ENCODE measurements at places on chromosomes 6 and 20.

GRCh38 chr6:16972535-16972934, 129.3 kb upstream of the STMND1 start:
- no peak for DNase-seq

- peak; percentile 80 for DNase-seq
These were observed 49.7 kb downstream of the TOP1 start for GRCh38 chr20:41078329-41078728.

- no peak for DNase-seq
These were observed 3.2 kb downstream of the SLC22A7 start for GRCh38 chr6:43301081-43301870.

DNA sequence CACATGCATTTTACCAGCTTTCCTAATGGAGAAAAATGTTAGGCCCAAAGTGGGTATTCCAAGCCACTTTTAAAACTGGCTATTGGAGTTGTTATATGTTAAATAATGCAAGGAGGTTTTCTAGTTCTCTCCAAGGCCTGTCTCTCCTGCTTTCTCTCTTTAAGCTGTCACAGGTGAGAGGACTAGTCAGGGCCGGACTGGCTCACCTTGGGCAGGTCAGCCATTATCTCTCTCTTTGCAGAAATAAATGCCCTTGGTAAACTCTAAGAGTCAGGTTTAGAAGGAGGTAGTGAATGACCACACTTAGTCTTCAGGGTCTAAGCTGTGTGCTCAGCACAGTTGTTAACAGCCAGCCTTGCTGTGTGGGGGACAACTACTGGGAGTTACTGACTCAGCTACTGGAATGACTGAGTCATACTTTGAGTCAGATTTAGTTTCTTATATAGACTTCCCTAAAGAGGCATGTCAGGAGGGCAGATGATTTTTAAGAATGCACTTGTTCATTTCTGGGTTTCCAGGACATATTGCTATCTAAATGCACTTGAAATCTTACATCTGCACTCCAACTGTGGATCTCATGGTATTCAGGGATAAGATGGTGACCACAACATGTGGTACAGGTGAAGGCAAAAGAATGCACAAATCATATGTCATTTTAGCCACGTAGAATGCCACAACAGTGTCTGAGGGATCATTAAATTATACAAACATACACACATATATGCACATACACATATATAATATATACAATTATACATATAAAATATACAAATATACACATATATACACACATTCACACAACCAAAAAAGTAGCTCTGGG, 719.4 kb downstream of the EPM2A start:
- peak; percentile 88 for DNase-seq

GRCh38 chr20:50273601-50274491, 83.2 kb downstream of the CEBPB start:
- DNase-seq, result no peak

DNA sequence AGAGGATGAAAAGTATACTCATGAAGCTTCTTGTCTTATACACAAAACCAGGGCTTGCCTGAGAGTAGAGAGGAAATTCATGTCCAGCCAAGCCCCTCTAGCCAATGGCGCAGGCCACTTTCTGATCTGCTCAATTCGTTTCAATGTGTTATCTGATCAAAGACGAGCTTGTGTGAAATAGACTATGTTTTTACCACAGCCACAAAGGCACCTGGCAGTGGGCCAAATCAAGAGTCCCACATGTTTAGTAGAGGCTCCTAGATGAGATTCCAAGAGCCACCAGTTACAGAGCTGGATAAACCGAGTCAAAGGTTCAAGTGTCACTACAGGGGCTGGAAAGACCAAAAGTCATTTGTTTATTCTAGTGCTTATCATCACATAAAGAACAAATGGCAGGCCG, 34.9 kb downstream of the GPLD1 start:
- no peak for DNase-seq

GRCh38 chr20:9177278-9177677, 108.4 kb downstream of the PLCB4 start:
- DNase-seq, result no peak

DNA sequence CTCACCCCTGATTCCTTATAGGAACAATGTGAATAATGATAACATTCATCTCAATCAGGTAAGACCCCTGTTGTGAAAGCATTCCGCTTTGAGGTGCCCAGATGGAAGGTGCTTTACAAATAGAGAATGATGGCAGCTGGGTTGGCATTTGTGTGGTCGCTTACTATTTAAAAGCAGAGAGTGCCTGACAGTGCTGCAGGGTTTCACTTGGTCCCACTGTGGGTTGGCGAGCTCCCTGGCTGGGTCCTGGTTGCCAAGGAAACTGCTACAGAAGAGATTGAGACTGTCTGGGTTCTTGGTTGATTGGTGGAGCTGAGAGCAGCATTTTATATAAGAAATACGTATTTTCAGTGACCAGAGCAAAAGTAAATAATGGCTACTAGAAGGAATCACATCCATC, 207.2 kb upstream of the KCNQ5 start:
- DNase-seq, result no peak

DNA sequence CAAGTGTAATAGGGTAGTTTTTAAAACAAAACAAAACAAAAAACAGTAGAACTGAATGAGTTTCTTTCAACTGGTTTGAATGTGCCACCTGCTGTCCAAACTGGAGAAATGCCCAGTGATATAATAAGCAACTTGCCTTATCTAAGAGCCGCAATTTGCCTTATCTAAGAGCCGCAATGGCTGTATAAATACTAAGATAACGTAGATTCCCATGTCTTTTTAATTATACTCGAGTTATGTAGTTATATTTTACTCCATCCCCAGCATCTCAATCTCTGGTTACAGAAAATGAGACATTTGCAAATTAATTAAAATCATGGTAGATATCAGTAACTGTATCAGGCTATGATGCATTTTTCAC, 67.2 kb downstream of the RPP40 start:
- DNase-seq, result peak; percentile 78

DNA sequence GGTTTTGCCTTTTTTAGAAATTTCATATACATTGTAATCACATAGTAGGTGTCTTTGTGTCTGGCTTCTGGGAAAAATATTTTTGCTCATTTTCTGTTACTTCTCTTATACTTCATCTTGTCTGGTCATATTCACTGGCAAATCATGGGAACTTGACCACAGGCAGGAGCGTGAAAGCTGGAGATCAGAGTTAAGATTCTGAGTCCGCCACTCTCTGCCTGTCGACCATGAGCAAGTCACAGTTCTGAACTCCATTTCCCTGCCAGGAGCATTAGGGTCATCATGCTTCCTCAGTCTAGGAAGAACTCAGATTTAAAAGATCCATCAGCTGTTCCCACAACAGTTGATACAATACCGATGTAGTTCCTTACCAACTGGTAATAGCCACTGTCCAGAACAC, 12.4 kb upstream of the SCGN start:
- DNase-seq, result no peak

- DNase-seq, result peak; percentile 29
These were observed 11.4 kb upstream of the SNX9 start for GRCh38 chr6:157811476-157812173.

GRCh38 chr6:168292826-168293225, 26.8 kb downstream of the DACT2 start:
- DNase-seq, result no peak

GRCh38 chr6:11495565-11496145, 41.9 kb upstream of the TMEM170B start:
- DNase-seq, result no peak

GRCh38 chr6:5584078-5584482, 322.8 kb downstream of the FARS2 start:
- DNase-seq, result peak; percentile 42

GRCh38 chr20:62843656-62844055, 18.0 kb downstream of the TCFL5 start:
- DNase-seq, result no peak

DNA sequence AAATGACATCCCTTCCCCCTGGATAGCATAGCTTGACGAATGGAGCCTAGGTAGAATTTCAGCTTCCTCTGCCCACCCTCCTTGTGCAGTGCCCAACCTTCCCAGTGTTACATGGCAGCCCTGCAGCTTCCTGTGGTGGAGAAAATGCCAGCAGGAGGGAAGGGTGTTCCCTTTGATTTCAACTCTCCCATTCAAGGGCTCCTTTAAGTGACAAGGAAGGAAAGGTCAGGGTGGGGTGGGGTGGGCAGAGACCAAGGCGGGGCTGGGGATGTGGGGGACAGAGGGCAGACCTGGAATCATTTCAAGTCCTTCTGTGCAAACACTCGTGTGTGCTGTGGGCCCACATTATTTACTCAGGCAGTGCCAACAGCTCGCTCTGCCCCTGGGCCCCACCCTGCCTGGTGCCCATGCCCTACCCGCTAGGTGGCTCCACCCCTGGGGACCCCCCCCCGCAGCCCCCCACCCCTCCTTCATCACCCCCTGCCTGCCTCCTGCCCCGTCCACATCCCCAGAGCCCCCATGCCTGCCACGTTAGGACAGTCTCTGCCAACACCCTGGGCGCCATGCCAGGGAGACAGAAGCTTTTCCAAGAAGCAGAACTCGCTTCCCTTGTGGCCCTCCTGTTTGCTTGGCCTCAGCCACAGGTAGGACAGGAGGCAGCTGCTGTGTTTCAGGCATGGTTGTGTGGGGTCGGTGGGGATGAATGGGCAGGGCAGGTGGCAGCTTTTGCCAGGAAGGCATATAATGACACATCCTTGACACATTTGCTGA, 9.4 kb downstream of the SPDEF start:
- peak; percentile 19 for DNase-seq

GRCh38 chr20:58293453-58293852, 16.1 kb upstream of the RAB22A start:
- no peak for DNase-seq

- no peak for DNase-seq
These were observed 73.9 kb downstream of the NFATC2 start for GRCh38 chr20:51468636-51469035.

GRCh38 chr6:95614094-95614493, 36.8 kb downstream of the MANEA start:
- DNase-seq, result peak; percentile 38

DNA sequence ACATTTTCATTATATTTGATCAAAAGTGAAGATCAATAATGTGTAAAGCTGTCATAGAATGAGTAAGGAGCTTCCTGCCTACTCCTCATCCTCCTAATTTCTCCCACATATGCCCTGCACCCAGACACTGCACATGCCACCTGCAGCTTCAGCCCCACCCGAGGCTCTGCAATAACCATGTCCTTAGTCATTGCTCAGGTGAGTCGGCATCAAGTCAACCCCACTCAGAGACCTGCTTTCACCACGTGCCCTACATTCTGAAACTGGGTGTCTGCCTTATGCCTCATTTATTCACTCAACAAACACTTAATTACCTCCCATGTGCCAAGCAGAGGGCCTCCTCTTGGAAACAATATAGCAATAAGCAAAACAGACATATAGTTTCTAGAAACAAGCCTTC, 15.4 kb upstream of the TNFAIP3 start:
- no peak for DNase-seq

DNA sequence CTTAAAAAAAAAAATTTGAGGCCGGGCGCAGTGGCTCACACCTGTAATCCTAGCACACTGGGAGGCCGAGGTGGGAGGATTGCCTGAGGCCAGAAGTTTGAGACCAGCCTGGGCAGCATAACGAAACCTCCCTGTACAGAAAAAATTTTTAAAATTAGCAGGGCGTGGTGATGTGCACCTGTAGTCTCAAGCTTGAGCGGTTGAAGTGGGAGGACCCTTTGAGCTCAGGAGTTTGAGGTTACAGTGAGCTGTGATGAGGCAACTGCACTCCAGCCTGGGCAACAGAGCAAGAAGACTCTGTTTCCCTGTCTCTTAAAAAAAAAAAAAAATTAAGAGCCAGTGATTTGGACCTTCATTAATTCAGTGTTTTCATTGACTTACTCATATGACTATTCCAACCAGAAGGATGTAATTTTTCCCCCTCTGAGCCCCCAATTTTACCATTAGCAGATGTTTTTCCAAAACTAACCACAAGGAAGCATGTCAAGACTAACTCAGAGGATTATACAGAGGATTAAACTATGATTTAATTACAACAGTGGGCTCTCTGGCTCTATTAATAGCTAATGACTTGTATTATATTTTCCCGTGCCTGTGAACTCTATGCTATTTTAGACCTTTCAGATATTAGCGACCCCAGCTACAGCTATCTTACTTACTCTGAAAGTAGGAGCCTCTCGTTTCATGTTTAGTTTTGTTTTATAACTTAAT, 75.1 kb downstream of the ARID1B start:
- DNase-seq, result no peak

DNA sequence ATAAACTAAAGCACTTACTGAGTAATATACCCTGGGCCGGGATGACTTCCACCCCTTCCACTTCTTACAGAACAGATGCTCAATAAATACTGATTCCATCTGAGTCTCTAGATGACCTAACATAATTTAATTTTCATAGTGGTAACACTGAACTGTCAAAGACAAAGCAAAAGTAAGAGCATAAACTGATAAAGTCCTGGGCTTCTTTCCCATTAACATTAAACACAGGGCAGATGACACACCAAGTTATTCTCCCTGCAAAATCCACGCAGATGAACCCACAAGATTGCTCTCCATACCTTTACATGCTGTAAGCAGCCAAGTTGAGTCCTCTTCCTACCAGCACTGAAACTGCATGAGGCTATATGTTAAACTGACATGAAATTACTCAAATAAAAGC, 27.1 kb downstream of the AGPAT4 start:
- no peak for DNase-seq

DNA sequence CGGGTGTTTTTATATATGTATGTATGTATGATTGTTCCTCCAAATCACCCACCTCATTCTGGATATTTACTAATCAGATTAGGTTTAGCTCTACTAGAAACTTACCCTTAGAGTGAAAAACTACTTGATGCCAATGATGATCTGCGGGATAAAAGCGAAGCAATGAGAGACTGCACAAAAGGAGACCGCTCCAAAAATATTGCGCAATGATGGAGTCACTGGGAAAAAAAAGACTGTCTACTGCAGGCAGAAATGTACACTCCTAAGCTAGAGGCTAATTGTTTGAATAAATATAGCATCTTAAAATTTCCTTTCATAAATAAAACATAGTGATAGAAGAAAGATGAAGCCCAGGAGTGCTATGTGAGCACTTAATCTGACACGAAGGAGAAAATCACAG, 7.3 kb downstream of the RAB32 start:
- DNase-seq, result peak; percentile 34

DNA sequence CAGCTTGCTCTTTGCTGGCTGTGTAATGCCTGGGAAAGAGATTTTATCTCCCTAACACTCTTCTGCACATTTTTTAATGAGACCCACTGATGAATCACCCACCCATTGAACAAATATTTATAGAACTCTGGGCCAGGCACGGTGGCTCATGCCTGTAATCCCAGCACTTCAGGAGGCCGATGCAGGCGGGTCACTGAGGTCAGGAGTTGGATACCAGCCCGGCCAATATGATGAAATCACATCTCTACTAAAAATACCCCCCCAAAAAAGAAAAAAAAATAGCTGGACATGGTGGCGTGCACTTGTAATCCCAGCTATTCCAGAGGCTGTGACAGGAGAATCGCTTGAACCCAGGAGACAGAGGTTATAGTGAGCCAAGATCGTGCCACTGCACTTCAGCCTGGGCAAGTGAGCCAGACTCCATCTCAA, 82.1 kb upstream of the SIRPA start:
- peak; percentile 79 for DNase-seq
